GF-D8 (cell line): ENCODE measurements at places on chromosomes 4 and X.

DNA sequence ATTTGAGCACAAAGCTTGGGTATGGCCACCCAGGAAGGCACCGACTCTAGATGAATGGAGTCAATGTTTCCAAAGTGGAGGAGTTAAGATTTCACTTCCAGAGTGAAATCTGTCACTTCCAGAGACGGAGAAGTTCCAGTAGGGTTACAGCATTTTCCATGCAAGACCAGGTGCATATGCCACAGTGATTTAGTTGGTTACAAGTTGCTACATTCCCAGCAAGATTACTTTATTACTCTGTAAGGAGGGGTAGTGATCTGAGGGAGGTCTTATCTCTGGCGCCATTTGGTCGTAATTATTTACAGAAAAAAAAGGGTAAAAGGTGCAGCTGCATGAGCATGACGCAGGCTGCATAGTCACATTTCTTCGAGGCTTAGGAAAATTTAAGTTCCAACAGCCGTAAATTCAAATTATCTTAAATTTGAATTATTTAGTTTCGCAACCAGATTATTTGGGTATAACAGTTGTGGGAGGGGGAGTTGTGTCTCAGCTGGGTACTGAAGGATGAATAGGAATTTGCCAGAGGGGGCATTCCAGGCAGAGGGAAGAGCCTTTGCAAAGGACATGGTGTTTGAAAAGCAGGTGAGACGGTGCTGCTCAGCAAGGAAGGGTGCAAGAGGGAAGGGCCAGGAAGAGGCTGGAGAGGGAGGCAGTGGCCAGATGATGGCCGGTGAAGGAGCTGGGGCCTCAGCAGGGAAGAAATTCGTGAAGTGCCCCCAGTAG lies 17.4 kb upstream of the AFAP1 start:
- DNase-seq, result no peak

GRCh38 chr4:6962211-6963041 lies 52.8 kb downstream of the TBC1D14 start:
- no peak for DNase-seq

DNA sequence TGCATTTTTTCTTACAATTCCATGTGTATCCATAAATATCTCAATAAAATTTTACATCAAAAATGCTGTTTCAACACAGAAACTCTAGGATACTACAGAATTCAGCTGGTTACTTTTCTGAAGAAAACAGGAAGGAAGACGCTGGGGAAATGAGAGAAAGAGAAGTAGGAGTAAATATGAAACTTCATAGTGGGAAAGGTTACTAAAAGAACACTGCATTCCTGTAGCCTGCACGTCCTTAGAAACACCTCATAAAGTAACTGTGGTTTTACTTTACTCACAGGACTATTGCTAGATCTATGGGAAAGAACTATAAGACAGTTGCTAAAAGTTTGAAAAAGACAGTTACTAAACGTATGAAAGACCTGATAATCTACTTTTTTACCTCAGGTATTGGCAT lies 23.1 kb downstream of the ATP11C start:
- DNase-seq, result no peak

GRCh38 chrX:17242470-17242869 lies 132.5 kb upstream of the NHS start:
- no peak for DNase-seq

DNA sequence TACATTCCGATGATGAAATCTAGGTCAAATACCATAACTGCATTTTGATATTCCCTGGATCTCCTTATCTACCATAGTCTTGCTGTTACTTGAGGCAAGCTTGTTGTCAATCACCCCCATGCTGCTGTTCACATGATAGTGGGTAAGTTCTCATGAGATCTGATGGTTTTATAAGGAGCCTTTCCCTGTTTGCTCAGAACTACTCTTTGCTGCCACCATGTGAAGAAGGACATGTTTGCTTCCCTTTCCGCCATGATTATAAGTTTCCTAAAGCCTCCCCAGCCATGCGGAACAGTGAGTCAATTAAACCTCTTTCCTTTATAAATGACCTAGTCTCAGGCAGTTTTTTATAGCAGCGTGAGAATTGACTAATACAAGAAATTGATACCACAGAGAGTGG lies 432.0 kb downstream of the GLUD2 start:
- no peak for DNase-seq

DNA sequence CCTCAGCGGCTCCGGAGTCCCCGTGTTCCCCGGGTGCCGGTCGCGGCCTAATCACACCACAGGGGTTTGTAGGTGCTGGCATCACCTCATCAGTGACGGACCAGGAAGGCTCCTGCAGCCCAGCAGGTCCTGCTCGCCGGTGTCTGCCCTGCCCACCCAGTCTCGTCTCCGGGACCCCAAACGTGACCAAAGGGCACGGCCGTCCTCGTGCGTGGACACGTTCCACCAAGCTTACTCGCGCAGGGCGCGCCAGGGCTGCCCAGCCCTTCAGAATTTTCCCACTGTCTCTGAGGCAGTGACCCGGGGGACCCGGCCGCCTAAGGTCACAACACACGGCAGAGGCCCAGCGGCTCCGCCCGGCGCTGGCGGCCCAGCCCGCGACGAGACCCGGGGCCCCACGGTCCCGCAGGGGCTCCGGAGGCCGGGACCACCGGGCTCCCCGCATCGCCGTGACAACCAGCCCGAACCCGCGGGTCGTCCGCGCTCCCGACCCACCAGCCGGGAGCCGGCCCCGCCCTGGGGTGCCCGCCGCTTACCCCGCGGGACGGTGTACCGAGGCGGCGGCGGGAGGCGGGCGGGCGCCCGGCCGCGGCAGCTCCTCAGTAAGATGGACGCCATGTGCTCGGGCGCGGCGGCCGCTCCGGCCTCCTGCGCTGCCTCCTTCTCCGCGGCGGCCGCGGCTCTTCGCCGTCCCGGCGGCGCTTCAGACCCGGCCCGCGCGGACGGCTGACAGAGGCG lies 454 bp downstream of the LETM1 start:
- DNase-seq, result no peak
